ENCODE measurements at places on chromosomes 12 and 14.

DNA sequence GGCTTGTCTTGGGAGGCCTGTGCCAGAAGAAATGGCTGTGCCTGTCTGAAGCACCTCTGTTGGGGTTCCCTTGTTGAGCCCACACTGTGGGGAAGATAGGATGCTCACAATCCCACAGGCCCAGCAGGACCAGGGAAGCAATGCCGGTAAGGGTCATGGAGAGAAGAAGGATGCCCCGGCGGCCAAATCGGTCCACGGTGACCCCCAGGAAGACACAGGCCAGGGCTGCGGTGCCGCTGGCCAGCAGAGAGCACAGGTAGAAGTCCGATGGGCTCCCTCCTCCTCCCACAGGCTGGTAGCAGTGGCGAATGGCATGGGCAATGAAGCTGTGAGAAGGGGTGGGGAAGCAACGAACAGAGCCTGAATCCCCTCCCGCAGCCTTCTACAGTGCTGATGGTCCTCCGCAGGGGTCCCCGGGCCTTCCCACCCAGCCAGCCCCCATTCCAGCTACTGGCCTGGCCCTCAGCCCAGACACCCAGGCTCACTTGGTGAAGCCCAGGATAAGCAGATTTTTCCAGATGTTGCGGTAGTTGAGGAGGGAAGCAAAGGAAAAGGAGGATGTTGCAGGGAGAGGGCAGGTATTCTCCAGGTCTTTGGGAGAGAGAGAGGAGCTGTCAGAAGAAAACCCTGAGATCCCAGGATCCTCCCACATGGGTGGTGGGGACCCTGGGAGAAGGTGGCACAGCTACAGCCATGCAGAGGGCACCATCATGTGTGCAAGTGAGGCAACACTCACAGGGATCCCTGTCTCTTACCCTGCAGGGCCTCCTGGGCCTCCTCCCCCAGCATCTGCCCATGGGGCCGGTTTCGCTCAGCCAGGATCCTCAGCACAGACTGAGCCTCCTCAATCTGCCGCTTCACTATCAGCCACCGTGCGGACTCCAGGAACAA, 5.0 kb downstream of the SLC22A17 start:
- no peak for DNase-seq

GRCh38 chr12:76551482-76551888, 8.1 kb downstream of the OSBPL8 start:
- DNase-seq: no peak

GRCh38 chr14:61258985-61259384, 22.2 kb downstream of the TMEM30B start:
- no peak for DNase-seq

- DNase-seq: no peak
Observed at GRCh38 chr12:117101953-117102799, 3.0 kb upstream of the TESC start.

DNA sequence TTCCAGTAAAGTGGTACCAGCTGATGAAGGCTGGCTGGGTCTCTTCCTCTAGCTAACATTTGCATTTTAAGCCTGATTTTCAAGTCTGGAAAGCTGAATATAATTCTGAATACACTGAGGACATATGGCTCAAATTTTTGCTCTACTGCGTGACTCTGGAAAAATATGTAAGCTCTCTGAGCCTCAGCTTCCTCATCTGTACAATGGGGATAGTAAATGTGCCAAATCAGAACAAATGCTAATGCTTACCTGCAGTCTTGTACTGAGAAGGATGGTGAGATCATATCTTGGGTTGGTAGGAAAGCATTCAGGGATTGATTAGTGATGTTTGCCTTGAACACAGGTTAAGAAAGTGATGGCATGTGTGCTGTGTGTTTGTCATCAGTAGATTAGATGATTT, 14.6 kb downstream of the HNF1A start:
- no peak for DNase-seq

DNA sequence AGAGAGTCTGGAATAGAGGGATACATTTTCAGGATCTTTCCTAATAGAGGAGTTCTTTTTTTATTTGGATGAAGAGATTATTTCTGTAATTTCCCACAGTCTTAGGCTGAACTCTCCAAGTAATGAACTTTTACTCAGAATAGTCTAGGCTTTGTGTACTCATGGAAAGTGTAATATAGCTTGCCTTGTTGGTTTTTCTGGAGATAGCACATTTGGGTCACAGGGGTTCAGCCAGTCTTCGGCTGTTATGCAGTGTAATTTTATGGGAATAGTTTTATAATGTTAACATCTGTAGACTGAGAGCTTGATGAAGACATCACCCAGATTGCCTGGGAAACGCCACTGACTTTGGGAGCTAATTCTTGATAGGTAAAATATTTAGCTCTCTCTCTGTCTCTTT, 450.8 kb downstream of the RAD51B start:
- no peak for DNase-seq

DNA sequence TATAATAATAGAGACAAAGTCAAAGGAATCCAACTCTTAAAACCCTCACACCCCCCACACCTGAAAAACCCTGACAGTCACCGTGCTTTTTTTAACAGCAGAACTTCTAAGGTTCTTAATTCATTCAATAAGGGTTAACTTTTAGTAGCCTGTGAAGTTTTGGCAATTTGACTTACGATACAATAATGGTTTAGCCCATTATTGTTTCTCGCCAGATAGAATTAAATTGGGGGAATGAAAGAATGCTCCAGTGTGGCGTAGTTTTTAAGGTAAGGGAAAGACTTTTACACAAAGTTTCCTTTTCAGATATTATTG, 604 bp upstream of the MAGOHB start:
- DNase-seq: no peak

DNA sequence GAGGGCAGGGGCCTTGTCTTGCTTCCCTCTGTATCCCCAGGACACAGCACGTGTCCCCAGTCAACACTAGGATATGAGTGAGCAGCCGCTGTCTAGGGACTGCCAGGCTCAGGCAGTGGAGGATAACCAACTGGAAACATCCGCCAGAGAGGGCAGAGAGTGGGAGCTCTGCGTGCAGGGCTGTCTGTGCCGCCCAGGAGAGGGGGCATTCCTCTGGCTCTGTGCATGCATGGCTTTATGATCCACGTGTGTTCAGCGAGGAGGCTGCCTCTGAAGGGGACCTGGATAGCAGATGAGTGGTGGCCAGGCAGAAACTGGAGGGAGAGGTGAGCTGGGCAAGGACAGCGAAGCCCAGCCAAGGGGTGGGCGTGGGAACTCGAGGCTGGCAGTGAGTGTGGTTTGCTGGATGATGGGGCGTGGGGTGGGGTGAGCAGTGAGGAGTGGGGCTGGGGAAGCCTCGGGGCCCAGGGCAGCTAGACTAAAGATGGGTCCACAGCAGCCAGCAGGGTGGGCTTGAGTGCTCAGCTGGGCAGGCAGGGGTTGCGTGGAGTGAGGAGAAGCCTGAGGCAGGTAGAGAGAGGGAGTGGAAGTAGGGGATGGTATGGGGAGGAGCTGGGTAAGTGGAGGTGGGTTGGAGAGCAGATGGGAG, 72.9 kb downstream of the PRIMA1 start:
- no peak for DNase-seq

GRCh38 chr12:74412606-74413230, 124.9 kb upstream of the ATXN7L3B start:
- no peak for DNase-seq

DNA sequence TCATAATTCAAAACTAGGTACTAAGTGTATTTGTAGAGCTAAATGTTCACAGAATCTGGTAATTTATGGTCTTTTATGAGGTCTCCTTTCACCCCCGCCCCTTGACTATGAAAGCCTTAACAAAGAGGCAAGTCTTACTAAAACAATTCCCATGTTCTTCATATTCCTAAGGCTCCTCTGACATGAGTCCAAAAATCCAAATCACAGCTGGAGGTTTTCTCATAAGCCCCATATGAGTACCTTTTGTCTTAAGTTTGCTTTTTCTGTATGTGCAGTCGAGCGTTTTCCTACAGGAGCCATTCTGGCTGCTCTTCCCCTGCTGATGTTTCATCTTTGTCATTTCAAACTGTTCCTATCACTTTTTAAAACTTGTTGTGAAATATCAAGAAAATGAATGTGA, 55.2 kb downstream of the SIX1 start:
- DNase-seq: no peak

DNA sequence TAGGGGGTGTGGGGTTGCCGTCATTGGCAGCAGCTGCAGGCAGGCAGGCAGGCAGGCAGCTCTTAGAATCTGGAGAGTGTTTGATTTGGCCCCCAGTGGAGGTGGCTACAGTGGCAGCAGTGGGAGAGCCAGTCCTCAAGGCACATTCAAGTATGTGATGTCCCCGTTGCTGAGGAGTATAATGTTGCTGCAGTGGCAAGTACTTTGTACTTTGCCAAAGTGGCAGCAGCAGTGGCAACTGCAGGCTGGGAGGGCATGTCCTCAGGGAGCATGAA, 147.1 kb downstream of the PAPOLA start:
- DNase-seq: no peak

- DNase-seq: no peak
Observed at GRCh38 chr14:70107309-70107708, 81.4 kb downstream of the SLC8A3 start.

DNA sequence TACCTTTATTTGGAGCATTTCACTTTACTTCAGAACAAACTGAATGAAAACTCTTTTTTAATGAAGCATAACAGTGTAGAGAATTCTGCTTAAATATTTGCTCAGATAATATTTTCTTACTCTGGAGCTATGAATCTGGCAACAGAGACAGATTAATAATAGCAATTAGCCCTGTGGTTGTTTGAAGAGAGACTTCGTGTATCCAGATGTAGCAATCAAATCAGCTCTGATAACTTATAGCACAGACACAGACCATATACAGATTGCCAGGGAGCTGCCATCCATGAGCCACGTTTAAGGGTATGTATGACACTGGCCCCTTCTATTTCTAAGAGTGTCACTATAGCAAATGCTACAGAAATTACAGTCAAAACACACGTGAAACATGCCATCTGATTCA, 146.6 kb downstream of the EXOC5 start:
- DNase-seq: no peak

- DNase-seq: no peak
Observed at GRCh38 chr12:97754306-97754705, 291.7 kb downstream of the RMST start.

GRCh38 chr14:99273766-99274345, 1.9 kb upstream of the BCL11B start:
- no peak for DNase-seq

DNA sequence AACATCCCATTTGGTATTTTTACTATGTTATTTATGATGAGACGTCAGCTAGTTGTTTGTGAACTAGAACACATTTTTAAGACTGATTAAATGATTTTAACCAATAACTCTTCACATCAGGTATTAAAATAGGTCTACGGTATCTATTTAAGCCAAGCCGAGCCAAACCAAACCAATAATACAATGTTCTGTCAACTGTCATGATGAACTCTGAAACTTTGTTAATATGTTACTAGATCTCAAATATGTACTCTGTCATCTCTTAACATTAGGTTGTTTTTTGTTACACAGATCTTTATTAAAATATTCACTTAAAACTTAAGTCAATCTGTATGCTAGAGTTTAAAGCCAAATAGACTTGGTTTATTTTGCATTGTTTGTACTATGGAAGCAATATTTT, 1.0 kb downstream of the ART4 start:
- no peak for DNase-seq

GRCh38 chr14:89617481-89618329, 200.7 kb upstream of the FOXN3 start:
- no peak for DNase-seq

GRCh38 chr14:50887476-50887875, 15.6 kb downstream of the ABHD12B start:
- no peak for DNase-seq

- no peak for DNase-seq
Observed at GRCh38 chr12:88578276-88579160, 1.8 kb downstream of the KITLG start.

- DNase-seq: no peak
Observed at GRCh38 chr12:11482955-11483354, 87.6 kb upstream of the PRB2 start.

DNA sequence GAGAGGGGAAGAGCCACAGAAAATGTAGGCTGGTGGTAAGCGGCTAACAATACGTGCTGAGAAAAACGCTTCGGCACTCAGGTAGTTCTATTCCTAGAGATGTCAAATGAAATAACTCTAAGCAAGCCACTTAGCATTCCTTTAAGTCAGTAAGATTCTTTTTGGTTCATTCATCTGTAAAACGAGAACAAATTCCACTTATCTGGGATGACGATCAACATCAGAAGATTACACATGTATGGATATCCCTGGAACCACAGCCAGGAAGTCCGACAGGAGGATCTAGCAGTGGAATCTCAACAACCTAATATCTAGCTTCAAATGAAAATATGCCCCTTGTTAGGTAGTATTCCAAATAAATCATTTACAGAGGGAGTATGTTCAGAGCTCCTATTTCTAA, 74.6 kb upstream of the CDKN3 start:
- DNase-seq: no peak

DNA sequence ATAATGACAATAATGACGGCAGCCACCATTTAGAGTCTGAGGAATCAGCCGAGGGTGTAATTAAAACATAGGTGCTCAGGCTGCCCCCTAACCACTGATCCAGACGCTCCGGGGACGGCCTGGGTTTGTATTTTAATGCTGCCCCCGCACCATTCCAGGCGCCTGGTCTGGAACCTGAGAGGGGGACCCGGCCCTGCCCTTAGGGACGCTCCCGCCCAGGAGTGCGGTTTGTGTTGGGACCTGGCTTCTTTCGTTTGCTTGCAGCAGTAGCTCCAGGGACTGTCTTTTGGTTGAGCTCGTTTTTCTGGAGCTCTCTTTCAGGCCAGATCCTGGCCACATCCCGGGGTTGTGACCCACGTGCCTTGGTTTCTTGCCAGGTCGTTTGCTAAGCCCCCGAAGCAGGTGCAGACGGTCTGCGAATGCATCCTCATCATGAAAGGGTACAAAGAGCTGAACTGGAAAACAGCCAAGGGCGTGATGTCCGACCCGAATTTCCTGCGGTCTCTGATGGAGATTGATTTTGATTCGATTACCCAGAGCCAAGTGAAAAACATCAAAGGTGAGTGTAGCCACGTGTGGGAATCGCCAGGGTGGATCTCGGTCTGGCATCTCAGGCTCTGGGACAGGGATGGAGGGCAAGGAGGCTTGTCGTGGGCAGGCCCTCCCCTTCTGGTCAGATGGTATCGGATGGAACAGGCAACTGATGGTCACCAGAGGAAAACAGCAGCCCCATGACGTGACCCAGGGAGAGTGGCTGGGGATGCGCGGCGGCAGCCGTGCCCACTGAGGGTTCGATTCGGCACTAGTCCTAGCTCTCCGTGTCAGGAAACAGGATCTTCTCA, 63.5 kb downstream of the CCDC92 start:
- no peak for DNase-seq

- no peak for DNase-seq
Observed at GRCh38 chr12:55996201-55996714, 818 bp upstream of the SUOX start.

DNA sequence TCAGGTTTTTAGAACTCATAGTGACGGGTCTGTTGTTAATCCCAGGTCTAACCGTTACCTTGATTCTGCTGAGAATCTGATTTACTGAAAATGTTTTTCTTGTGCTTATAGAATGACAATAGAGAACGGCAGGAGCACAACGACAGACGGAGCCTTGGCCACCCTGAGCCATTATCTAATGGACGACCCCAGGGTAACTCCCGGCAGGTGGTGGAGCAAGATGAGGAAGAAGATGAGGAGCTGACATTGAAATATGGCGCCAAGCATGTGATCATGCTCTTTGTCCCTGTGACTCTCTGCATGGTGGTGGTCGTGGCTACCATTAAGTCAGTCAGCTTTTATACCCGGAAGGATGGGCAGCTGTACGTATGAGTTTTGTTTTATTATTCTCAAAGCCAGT, 34.4 kb downstream of the PSEN1 start:
- DNase-seq: no peak

All from cortex of kidney (tissue), 1 donor.